Spinal cord (tissue), 10 donors: ENCODE measurements at places on chromosomes 16 and 17.

GRCh38 chr16:3838600-3839401 lies 41.7 kb downstream of the CREBBP start:
- no peaks in the 10 kb centered on the region for H3K4me1 ChIP-seq
- H3K36me3 ChIP-seq = no peaks in the 10 kb centered on the region
- H3K27ac ChIP-seq = no peak overlapping the region
- H3K27me3 ChIP-seq = no peaks in the 10 kb centered on the region
- DNase-seq = no peak
- H3K4me3 ChIP-seq = no peak overlapping the region

GRCh38 chr17:40416671-40417070 lies 1.0 kb downstream of the TOP2A start:
- peak overlapping the region; percentile 72 for H3K4me3 ChIP-seq
- no peak overlapping the region for H3K27ac ChIP-seq
- no peak for DNase-seq
- H3K4me1 ChIP-seq = peaks cover 17% of the 10 kb centered on the region

DNA sequence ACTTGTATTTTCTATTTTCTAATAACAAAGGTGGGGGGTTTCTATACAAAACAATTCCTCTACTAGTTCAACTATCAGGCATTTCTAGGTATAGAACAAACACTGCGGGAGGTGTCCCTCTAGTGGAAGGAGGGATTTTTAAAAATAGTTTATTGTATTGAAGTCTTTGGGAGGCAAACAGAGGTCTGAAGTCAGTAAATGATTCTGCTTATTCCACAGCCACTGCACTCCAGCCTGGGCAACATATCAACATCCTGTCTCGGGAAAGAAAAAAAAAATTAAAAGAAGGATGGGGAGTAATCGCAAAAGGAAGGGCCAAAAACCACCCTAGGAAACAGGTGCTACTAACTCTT lies 648 bp upstream of the ERCC4 start:
- H3K4me1 ChIP-seq = peaks cover 13% of the 10 kb centered on the region
- DNase-seq = peak; percentile 90
- H3K4me3 ChIP-seq = no peak overlapping the region
- H3K27ac ChIP-seq = peak overlapping the region; percentile 29
- no peaks in the 10 kb centered on the region for H3K36me3 ChIP-seq
- H3K27me3 ChIP-seq = no peaks in the 10 kb centered on the region

GRCh38 chr17:57975044-57975443 lies 13.0 kb downstream of the VEZF1 start:
- no peak for DNase-seq
- H3K4me3 ChIP-seq = no peak overlapping the region
- H3K27me3 ChIP-seq = no peaks in the 10 kb centered on the region
- H3K4me1 ChIP-seq = peaks cover 3% of the 10 kb centered on the region
- no peak overlapping the region for H3K27ac ChIP-seq
- H3K36me3 ChIP-seq = peaks cover 43% of the 10 kb centered on the region

- no peaks in the 10 kb centered on the region for H3K27me3 ChIP-seq
- H3K36me3 ChIP-seq = no peaks in the 10 kb centered on the region
- no peak overlapping the region for H3K4me3 ChIP-seq
- DNase-seq = no peak
- no peak overlapping the region for H3K27ac ChIP-seq
Observed at GRCh38 chr16:53031323-53031942, 21.3 kb downstream of the CHD9NB start.

GRCh38 chr17:27882162-27882840 lies 10.9 kb downstream of the LYRM9 start:
- DNase-seq = no peak
- no peaks in the 10 kb centered on the region for H3K27me3 ChIP-seq
- no peak overlapping the region for H3K27ac ChIP-seq
- H3K36me3 ChIP-seq = peaks cover 18% of the 10 kb centered on the region

DNA sequence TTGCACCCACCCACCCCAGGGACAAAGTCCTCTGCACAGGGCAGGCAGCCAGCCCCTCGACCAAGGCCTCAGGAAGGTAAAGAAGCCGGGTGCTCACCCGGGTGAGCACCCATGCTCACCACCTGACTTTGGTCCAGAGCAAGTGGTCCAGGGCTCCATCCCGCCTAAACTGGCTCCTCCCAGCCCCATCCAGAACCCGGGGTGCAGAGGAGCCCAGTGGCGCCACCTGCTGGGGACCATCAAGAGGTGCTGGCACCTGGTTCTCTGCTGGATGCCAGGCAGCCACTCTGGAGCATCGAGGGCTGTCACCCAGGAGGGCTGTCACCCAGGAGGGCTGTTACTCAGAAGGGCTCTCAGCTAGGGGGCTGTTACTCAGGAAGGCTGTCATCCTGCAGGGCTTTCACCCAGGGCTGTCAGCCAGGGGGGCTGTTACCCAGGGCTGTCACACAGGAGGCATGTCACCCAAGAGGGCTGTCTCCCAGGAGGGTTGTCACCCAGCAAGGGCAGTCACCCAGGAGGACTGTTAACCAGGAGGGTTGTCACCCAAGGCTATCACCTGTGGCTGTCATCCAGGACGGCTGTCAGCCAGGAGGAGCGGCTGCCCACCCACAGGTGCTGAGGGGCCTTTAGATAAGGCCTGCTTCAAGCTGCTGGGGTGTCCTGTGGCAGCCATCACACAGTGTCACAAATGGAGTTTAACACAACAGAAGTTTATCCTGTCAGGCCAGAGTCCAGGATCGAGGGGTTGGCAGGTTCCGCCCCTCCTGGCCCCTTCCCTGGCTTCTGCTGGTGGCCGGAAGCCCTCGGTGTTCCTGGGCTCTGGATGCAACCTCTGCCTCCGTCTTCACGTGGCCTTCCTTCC lies 98.5 kb downstream of the TNFRSF13B start:
- H3K27ac ChIP-seq = no peak overlapping the region
- DNase-seq = no peak
- H3K27me3 ChIP-seq = no peaks in the 10 kb centered on the region
- no peaks in the 10 kb centered on the region for H3K36me3 ChIP-seq
